Astrocyte (in vitro differentiated cells and primary cell): ENCODE measurements at places on chromosomes 5 and 9. TPM values are rescaled to one million over a fixed set of nuclear protein-coding genes. Genes with fewer than 3 reads are reported as not detected.
A peak's percentile ranks its signal among the peaks of the same experiment; 100 is the strongest.

CDKN2B gene
- total RNA-seq, result 306 and 314 TPM in 2 replicates

IL9 gene
- not detected in 2 replicates for total RNA-seq

- H3K4me1 ChIP-seq, result no peaks in the 10 kb centered on the region
- no peaks in the 10 kb centered on the region for H3K27me3 ChIP-seq
- H3K27ac ChIP-seq, result no peak overlapping the region
- H3K4me3 ChIP-seq, result no peak overlapping the region
These were observed 27.9 kb downstream of the CD274 start for GRCh38 chr9:5478206-5478605.

DNA sequence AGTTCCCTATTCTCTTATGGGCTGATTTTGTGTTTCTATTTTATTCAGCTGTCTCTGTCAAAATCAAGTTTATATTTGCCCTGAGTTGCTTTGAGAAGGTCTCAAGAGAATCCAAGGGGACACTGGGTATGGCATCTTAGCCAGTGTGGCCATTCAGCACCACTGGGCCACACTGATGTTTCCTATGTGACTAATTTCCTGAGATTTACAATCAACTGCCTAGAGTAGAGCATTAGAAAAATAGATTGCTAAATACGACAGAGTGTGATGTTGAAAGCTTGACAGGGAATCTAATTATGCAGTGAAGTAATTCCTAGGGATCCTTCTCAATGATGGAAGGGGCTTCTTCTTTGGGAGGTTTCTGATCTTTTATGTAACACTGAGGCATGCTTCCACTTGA is 141.7 kb downstream of the SV2C start:
- no peak overlapping the region for H3K4me3 ChIP-seq
- H3K4me1 ChIP-seq, result no peaks in the 10 kb centered on the region
- H3K36me3 ChIP-seq, result no peaks in the 10 kb centered on the region
- no peak for DNase-seq
- no peak overlapping the region for H3K27ac ChIP-seq

GRCh38 chr5:180142021-180142765 is 66.8 kb downstream of the RASGEF1C start:
- no peak for DNase-seq
- no peaks in the 10 kb centered on the region for H3K36me3 ChIP-seq
- no peaks in the 10 kb centered on the region for H3K4me1 ChIP-seq
- H3K27me3 ChIP-seq, result peaks cover 26% of the 10 kb centered on the region

- H3K4me1 ChIP-seq, result no peaks in the 10 kb centered on the region
- H3K4me3 ChIP-seq, result no peak overlapping the region
- no peaks in the 10 kb centered on the region for H3K36me3 ChIP-seq
These were observed 217.0 kb downstream of the AP3B1 start for GRCh38 chr5:78077369-78078068.

DNA sequence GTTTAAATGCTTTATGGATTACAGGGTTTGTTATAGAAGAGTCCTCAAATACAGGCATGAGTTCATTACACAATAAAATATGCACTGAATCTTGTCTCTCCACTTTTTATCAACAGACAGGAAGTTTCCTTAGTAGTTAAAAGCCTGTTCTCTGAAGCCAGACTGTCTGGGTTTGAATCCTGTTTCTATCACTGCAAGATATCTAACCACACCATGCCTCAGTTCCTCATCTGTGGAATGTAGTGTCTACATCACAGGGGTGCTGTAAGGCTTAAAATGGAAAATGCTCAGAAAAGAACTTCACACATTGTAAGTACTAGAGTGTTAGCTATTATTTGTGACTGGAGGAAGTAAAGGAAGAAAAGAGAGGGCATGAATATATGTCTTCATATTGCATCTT is 9.3 kb downstream of the LIX1 start:
- no peak overlapping the region for H3K4me3 ChIP-seq
- no peaks in the 10 kb centered on the region for H3K36me3 ChIP-seq
- H3K4me1 ChIP-seq, result no peaks in the 10 kb centered on the region
- no peak overlapping the region for H3K27ac ChIP-seq
- DNase-seq, result peak; percentile 66

GRCh38 chr5:179296150-179296821 is 49.0 kb downstream of the ADAMTS2 start:
- H3K4me3 ChIP-seq, result no peak overlapping the region
- H3K4me1 ChIP-seq, result no peaks in the 10 kb centered on the region
- DNase-seq, result no peak
- H3K27ac ChIP-seq, result no peak overlapping the region
- H3K27me3 ChIP-seq, result no peaks in the 10 kb centered on the region

GRCh38 chr9:91044354-91044753 is 242.7 kb downstream of the SYK start:
- peaks cover 13% of the 10 kb centered on the region for H3K4me1 ChIP-seq
- H3K4me3 ChIP-seq, result no peak overlapping the region
- no peaks in the 10 kb centered on the region for H3K27me3 ChIP-seq
- H3K36me3 ChIP-seq, result no peaks in the 10 kb centered on the region
